Effector memory CD4-positive, alpha-beta T cell (primary cell): ENCODE measurements at places on chromosomes 7 and 10.

- H3K36me3 ChIP-seq = no peaks in the 10 kb centered on the region
- H3K4me3 ChIP-seq = no peak overlapping the region
- no peaks in the 10 kb centered on the region for H3K27me3 ChIP-seq
- no peaks in the 10 kb centered on the region for H3K4me1 ChIP-seq
Measured at GRCh38 chr10:80599424-80599847, 61.7 kb downstream of the SH2D4B start.

DNA sequence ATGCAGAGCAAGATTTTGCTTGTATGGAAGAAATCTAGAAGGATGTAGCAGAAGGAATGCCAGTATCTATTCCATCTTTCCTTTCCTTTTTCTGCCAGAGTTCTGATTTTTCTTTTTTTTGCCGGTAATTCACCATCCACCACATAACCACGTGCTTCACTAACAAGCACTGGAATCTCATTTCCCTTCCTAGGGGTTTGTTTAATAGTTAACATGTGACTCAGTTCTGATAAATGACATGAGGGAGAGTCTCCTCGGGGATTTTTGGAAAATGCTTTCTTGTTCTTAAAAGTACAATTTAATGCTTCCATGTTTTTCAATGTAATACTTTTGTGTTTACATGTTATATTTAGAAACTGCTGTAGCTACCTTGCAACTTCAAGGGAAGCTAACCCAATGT, 590.2 kb downstream of the SH2D4B start:
- H3K27ac ChIP-seq = no peak overlapping the region
- no peaks in the 10 kb centered on the region for H3K27me3 ChIP-seq
- H3K4me3 ChIP-seq = no peak overlapping the region
- H3K4me1 ChIP-seq = no peaks in the 10 kb centered on the region
- no peak for DNase-seq
- H3K36me3 ChIP-seq = no peaks in the 10 kb centered on the region

- no peaks in the 10 kb centered on the region for H3K27me3 ChIP-seq
- no peaks in the 10 kb centered on the region for H3K36me3 ChIP-seq
- H3K27ac ChIP-seq = no peak overlapping the region
- DNase-seq = no peak
- H3K4me3 ChIP-seq = no peak overlapping the region
Measured at GRCh38 chr7:111827863-111828504, 265.7 kb upstream of the IMMP2L start.

- H3K27ac ChIP-seq = no peak overlapping the region
- H3K4me3 ChIP-seq = no peak overlapping the region
- no peaks in the 10 kb centered on the region for H3K27me3 ChIP-seq
Measured at GRCh38 chr10:96960872-96961271, 128.8 kb downstream of the LCOR start.

- H3K27ac ChIP-seq = no peak overlapping the region
- H3K36me3 ChIP-seq = peaks cover 33% of the 10 kb centered on the region
- no peaks in the 10 kb centered on the region for H3K4me1 ChIP-seq
- no peaks in the 10 kb centered on the region for H3K27me3 ChIP-seq
- no peak for DNase-seq
Measured at GRCh38 chr10:15802375-15802949, 57.8 kb downstream of the MINDY3 start.

DNA sequence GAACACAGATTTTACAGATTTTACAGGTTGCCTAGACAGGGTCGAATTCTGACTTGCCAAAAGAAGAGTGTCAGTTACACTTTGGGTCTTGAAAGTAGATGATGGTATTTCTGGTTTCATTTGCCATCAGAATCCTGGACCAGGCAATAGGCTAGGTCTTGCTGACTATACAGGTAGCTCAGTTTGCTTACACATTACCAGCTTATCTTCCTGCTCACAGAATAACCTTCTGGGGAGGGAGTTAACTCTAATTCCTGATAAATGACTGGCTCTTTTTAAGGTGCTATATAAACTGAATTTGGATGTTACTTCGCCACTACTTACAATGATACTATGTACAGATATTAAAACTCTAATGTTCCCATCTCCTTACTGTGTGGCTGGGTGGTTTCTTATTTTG, 39.8 kb downstream of the GBF1 start:
- no peaks in the 10 kb centered on the region for H3K36me3 ChIP-seq
- no peak for DNase-seq

- no peaks in the 10 kb centered on the region for H3K36me3 ChIP-seq
- peak overlapping the region; percentile 6 for H3K27ac ChIP-seq
- H3K4me1 ChIP-seq = peaks cover 2% of the 10 kb centered on the region
- H3K4me3 ChIP-seq = peak overlapping the region; percentile 68
- DNase-seq = no peak
Measured at GRCh38 chr10:60777696-60778213, 523 bp upstream of the CDK1 start.

GRCh38 chr7:34096198-34096651, 190.9 kb downstream of the BMPER start:
- H3K36me3 ChIP-seq = no peaks in the 10 kb centered on the region
- no peaks in the 10 kb centered on the region for H3K27me3 ChIP-seq
- no peak for DNase-seq

GRCh38 chr7:141702047-141702567, at the start of gene DENND11:
DENND11 (minus strand) TSS chr7:141702166; CDS start chr7:141702153, 13 bp downstream.
- no peaks in the 10 kb centered on the region for H3K27me3 ChIP-seq
- no peaks in the 10 kb centered on the region for H3K36me3 ChIP-seq
- peak within 1 kb of the TSS; percentile 84 for H3K27ac ChIP-seq
- peak; percentile 48 for DNase-seq

GRCh38 chr7:90938371-90938770, 325.9 kb upstream of the FZD1 start:
- H3K4me1 ChIP-seq = no peaks in the 10 kb centered on the region
- no peaks in the 10 kb centered on the region for H3K36me3 ChIP-seq
- DNase-seq = no peak
- no peak overlapping the region for H3K4me3 ChIP-seq
- H3K27me3 ChIP-seq = no peaks in the 10 kb centered on the region
